ENCODE measurements at places on chromosomes 6 and 20. TPM values are rescaled to one million over a fixed set of nuclear protein-coding genes. Genes with fewer than 3 reads are reported as not detected.

DNA sequence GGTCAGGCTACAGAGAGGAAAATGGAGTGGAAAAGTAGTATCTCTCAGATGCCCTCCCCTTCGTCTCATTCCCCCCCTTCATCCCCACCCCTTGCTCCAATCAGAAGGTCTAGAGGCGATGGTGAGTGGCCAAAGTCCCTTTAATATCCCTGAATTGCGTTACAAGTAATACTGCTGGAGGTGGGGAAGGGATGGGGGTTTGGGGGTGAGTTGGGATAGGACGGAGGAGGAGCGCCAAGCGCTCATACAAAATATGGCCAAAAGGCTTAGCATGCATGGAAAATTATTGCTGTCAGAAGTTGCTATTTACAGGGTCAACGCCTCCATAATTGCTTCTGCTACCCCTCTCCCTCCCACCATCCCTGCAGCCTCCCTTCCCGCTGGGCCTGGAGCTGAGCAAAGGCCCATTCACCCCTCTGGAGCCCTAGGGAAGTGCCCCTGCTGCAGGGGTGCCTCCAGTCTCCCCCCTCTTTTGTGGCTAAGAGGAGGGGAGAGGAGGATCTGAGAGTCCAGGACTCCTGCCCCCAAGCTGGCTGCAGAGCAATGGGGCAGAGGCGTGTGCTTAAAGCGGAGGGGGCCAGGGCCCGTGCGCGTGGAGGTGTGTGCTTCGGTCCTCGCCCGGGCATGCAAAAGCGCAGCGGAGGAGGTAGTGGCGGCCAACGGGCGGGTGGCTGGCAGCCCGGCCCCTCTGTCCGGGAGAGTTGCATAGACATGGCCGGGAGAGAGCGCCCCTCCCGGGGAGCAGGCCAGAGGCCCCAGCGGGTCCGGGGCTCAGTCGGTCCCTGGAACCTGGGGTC, 8.7 kb upstream of the SRXN1 start:
- H3K27ac ChIP-seq: no peak overlapping the region
- DNase-seq: no peak
- H3K4me1 ChIP-seq: peaks cover 29% of the 10 kb centered on the region
- H3K36me3 ChIP-seq: no peaks in the 10 kb centered on the region

The GJA10 gene
- total RNA-seq: not detected

The MBOAT1 gene
- total RNA-seq: 1.2 TPM

The HTR1B gene
- total RNA-seq: 0.57 TPM

- no peak overlapping the region for H3K4me3 ChIP-seq
- H3K27ac ChIP-seq: peak overlapping the region; percentile 17
- H3K36me3 ChIP-seq: no peaks in the 10 kb centered on the region
- H3K4me1 ChIP-seq: peaks cover 36% of the 10 kb centered on the region
Observed at GRCh38 chr20:58111310-58112016, 117.0 kb downstream of the ANKRD60 start.

DNA sequence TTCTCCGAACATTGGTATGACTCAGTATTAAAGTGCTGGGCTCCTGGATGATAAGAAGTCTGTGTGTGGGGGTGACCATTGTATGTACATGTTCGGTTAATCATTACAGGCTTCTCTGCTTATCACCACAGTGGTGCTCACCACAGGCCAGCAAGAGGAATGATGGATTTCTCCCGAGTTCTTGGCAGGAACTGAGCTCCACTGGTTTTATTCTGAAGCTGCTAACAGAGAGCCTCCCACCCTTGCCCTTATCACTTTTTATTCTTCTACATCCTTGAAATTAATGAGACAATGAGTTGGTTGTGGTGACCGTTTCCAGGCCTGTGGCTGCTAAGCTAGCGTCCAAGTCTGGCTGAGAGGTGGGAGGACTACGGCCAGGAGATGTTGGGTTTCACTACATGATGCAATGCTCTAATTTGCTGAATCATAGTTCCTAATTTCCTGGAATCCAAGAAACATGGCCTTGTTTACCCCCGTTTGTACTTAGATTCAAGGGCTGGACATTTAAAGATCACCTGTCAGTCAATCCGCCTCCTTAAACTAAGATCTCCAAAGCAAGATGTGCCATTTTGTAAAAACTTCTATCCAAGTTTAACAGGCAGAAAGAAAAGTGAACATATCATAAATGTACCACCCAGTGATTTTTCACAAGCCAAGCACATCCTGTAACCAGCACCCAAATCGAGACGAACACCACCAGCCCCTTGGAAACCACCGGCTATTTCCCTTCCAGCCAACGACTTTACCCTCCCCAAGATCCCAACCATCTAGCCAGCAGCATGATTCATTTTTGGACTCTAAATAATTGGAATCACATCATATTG, 172.5 kb downstream of the FOXA2 start:
- no peaks in the 10 kb centered on the region for H3K4me1 ChIP-seq
- H3K4me3 ChIP-seq: no peak overlapping the region
- H3K27me3 ChIP-seq: peaks cover 4% of the 10 kb centered on the region
- no peak for DNase-seq

GRCh38 chr6:45965792-45966191, 49.9 kb downstream of the CLIC5 start:
- H3K4me3 ChIP-seq: no peak overlapping the region
- no peak for DNase-seq
- peak overlapping the region; percentile 57 for H3K27ac ChIP-seq
- peaks cover 1% of the 10 kb centered on the region for H3K36me3 ChIP-seq
- H3K4me1 ChIP-seq: peaks cover 28% of the 10 kb centered on the region
- H3K27me3 ChIP-seq: no peaks in the 10 kb centered on the region

- H3K27ac ChIP-seq: no peak overlapping the region
- no peaks in the 10 kb centered on the region for H3K27me3 ChIP-seq
- DNase-seq: no peak
- H3K4me3 ChIP-seq: no peak overlapping the region
- no peaks in the 10 kb centered on the region for H3K4me1 ChIP-seq
Observed at GRCh38 chr6:132695773-132696172, 18.1 kb downstream of the VNN1 start.

GRCh38 chr6:105122717-105123116, 57.1 kb downstream of the POPDC3 start:
- no peaks in the 10 kb centered on the region for H3K27me3 ChIP-seq
- peaks cover 12% of the 10 kb centered on the region for H3K36me3 ChIP-seq
- no peak overlapping the region for H3K4me3 ChIP-seq
- DNase-seq: no peak
- no peak overlapping the region for H3K27ac ChIP-seq

The TFAP2A gene
- 26.6 TPM for total RNA-seq

Data from chondrocyte (in vitro differentiated cells).